ENCODE measurements at places on chromosomes 12 and 14.

DNA sequence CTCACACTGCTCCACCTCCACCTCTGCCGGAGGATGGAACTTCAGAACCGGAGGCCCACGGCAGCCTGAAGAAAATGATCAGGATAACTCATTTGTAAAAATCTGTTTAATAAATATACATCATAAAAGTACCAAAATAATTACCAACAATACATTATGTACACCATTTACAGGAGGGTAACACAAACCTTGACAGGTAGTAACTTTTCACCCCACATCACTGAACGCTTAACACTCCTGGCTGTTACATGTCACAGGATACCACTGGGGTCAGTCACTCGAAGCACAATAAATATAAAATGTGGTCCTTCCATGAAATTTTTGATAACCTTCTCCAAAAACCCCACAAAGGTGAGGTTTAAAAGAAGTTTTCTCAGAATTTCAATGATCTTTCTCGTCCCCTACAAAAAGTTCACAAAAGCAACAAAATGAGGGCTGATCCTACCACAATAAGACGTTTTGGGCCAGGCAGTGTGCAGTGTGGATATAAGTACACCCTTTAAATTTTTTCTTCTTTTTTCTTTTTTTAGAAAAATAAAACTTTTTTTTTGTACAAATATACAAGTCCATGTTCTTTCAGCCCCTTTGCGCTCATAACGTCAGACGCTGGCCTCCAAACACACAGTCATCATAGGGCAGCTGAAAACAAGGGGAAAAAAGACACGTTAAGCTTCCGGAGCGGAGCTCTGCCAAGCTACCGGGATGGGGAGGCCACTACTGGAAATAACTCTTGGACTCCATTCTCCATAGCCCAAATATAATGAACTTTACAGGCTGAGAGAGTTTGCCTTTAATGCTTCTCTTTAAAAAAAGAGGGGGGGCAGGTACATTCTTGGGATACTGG, 2.9 kb downstream of the NFKBIA start:
- no peaks in the 10 kb centered on the region for H3K27me3 ChIP-seq
- DNase-seq: no peak
- peak overlapping the region; percentile 69 for H3K27ac ChIP-seq
- H3K36me3 ChIP-seq: peaks cover 17% of the 10 kb centered on the region
- H3K4me1 ChIP-seq: peaks cover 28% of the 10 kb centered on the region
- no peak overlapping the region for H3K4me3 ChIP-seq

DNA sequence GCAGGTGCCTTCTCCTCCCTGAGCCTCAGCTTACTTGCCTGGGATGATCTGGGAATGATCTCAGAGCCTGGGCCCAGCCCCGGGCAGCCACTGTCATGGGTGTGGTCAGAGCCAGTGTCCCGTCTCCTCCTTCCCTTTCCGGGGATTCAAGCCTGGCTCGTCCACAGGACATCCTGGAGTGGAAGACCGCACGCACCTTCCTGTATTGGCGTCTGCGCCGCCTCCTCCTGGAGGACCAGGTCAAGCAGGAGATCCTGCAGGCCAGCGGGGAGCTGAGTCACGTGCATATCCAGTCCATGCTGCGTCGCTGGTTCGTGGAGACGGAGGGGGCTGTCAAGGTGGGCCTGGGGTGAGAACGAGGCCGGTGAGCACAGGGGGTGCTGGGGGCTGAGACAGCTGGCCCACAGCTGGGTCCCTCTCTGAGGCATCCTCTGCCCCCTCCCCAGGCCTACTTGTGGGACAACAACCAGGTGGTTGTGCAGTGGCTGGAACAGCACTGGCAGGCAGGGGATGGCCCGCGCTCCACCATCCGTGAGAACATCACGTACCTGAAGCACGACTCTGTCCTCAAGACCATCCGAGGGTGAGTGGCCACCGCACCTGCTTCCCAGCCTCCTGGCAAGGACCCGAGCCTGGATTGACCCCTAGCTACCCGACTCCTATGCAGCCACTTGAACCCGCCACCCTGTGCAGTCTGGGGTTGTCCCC, 44.0 kb downstream of the FOXN4 start:
- no peaks in the 10 kb centered on the region for H3K27me3 ChIP-seq
- DNase-seq: no peak
- no peaks in the 10 kb centered on the region for H3K36me3 ChIP-seq
- no peak overlapping the region for H3K4me3 ChIP-seq

GRCh38 chr12:42766754-42767153, 177.2 kb upstream of the PRICKLE1 start:
- H3K36me3 ChIP-seq: no peaks in the 10 kb centered on the region
- DNase-seq: no peak
- no peaks in the 10 kb centered on the region for H3K27me3 ChIP-seq

DNA sequence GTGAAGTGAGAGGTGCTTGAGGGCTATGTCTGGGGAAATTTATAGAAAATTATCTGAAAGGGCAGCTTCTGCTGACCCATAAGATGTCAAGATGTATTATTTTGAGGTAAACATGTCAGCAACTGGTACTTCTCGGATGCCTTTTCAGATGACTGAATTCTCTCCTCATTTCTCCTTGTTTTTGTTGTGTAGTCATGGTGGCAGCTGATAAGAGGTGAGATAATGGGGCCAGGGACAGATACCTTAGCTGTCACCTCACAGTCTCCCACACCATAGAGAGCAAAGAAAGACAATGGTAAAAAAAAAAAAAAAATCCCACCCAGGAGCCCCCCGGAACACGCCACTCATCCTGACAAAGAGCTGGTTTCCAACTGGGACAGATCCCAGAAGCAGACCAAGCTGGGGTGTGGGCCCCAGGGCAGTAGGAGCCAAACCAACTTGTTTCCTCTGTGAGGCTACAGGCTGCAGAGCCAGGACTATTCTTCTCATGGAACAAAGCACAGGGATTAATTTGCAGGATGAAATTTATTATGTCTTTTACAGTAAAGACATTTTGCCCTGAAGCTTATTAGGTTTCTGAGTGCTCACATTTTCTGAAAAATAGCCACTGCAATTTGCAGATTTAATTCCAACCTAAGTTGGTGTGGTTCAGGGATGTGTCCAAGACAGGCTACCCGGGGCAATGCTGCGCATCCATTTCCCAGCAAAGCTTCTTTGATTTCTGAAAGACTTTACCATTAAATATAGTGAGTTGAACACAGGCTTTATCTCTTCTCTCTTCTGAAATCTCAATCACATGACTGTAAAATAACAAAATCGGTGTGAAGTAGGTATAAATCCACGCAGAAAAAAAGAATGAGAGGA, 52.2 kb downstream of the NDUFA12 start:
- no peaks in the 10 kb centered on the region for H3K27me3 ChIP-seq
- H3K27ac ChIP-seq: peak overlapping the region; percentile 14
- H3K4me1 ChIP-seq: peaks cover 2% of the 10 kb centered on the region
- no peak overlapping the region for H3K4me3 ChIP-seq
- DNase-seq: peak; percentile 97
- no peaks in the 10 kb centered on the region for H3K36me3 ChIP-seq

DNA sequence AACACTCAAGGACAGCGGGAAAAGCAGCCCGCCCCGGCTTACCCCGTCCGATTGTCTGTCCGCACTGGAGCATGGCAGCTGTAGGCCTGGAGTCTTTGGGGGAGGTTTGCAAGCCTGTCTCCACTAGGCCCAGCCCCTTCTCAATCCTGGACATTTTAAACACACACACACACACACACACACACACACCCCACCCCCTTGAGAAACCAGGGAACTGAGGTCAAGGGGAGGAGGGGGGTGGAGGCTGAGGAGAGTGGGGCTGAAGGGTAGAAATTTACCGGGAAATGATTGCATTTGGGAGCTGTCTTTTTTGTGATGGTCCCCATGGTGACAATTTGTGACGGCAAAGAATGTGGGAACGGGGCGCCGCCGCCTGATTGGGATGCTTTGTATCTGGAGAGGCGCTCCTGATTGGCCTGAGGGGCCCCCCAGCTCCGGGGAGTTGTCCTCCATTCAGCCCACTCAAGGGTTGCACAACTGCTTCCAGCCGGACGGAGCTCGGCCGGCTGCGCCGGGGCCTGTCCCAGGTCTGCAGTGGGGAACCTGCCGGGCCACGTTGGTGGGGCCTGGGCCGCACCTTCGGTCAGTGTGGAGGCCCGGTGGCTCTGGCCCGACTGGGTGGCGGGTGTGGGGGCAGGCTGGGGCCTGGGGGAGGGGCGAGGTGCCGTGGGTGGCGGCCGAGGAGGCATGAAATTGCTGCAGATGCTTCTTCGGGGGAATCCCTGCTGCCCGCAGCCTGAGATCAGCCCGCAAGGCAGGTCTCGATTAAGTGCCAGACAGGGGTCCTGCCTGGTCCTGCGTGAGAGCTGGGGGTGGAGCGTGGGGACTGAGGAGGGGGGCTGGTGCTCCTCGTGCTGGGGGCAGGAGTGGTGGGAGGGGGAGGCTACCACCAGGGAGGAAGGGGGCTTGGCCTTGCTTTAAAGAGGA, at the start of gene FAM181A:
FAM181A (plus strand) TSS at position 472 of the 927 bp plus-strand sequence. CDS start 942 bp downstream, outside the sequence.
- H3K27me3 ChIP-seq: no peaks in the 10 kb centered on the region
- H3K36me3 ChIP-seq: no peaks in the 10 kb centered on the region
- no peak within 1 kb of the TSS for H3K27ac ChIP-seq
- H3K4me3 ChIP-seq: no peak within 1 kb of the TSS
- DNase-seq: no peak

DNA sequence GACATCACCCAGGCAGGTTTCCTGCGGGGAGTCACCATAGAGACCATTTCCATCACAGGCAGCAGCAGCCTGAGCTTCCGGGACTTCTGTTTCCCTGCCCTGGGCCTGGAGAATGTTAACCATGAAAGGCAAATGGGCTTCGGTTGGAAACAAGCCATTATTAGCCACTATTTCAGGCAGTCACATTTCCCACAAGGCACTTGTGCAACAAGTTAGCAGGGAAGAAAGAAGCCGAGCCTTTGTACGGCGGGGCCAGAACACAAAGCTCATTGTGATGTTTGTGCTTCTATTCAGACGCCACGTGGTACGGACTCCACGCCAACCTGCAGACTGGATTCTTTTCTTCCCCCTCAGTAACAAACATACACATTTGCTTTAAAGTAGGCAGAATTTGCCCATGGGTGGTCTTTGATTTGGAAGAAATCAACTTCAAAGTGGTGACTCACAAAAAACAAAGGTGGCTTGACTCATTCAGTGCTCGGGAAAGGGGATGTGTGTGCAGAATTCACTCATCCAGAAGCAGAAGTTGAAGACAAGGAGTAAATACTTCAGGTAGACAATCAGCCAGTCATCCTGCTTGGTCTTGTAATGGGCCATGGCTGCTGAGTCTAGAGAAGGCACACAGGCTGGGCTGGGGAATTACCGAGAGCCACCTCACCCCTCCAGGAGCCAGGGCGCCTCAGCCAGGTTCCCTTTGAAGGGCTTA, 154.2 kb upstream of the PRMT8 start:
- no peaks in the 10 kb centered on the region for H3K27me3 ChIP-seq
- DNase-seq: no peak
- H3K36me3 ChIP-seq: no peaks in the 10 kb centered on the region
- no peak overlapping the region for H3K4me3 ChIP-seq
- H3K27ac ChIP-seq: no peak overlapping the region

DNA sequence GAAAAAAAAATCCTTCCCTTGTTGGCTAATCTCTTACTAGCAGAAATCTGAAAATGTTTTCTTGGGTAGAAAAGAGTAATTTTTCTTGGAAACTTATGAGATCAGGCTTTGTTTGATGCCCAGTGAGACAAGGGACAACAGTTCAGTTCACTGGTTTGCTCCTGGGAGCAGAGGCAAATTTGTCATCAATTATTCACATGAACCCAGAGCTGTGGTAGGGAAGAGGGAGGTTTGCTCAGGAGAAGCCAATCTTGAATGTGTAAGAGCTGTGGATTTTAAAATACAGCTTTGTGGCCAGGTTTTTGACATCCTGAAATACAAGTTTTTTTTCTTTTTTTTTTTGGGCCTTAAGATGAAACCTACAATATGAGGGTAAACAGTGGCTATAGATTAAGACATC, 426.6 kb downstream of the ATP23 start:
- H3K27ac ChIP-seq: no peak overlapping the region
- no peaks in the 10 kb centered on the region for H3K36me3 ChIP-seq
- no peak for DNase-seq
- no peaks in the 10 kb centered on the region for H3K4me1 ChIP-seq

Measured in mesendoderm (in vitro differentiated cells).